ENCODE measurements at places on chromosomes 13 and 19.

DNA sequence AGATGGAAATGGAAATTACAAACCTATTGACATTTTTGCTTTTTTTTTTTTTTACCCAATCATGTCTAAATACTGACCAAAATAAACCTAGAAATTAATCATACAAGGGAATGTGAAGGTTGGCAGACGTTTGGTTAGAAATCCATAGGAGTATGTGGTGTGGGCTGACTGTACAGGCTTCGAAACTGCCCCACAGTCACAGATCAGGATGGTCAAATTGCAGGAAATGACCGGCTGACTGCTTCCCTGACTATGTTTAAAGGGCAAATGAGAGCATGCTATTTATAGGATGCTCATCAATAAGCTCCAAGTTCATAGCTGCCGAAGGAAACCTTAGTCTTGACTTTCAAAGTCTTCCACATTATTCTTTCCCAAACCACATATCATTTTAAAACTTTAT lies 118.4 kb downstream of the COG6 start:
- no peak for DNase-seq

DNA sequence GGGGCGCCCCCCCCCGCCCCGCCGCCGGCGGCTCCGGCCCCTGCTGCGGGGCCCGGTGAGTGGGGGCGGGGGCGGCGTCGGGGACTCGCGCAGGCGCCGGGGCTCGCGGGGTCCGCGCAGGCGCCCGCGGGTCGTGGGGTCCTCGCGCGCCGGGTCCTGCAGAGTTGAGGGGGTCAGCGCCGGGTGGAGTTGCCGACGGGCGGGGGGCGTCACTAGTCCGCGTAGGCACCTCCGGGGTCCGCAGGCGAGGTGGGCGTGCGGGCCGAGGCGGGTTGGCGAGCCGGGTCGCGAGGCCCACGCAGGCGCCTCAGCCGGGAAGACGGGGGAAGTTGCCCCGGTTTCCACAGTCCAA lies 365 bp downstream of the PPP6R1 start:
- no peak for DNase-seq

DNA sequence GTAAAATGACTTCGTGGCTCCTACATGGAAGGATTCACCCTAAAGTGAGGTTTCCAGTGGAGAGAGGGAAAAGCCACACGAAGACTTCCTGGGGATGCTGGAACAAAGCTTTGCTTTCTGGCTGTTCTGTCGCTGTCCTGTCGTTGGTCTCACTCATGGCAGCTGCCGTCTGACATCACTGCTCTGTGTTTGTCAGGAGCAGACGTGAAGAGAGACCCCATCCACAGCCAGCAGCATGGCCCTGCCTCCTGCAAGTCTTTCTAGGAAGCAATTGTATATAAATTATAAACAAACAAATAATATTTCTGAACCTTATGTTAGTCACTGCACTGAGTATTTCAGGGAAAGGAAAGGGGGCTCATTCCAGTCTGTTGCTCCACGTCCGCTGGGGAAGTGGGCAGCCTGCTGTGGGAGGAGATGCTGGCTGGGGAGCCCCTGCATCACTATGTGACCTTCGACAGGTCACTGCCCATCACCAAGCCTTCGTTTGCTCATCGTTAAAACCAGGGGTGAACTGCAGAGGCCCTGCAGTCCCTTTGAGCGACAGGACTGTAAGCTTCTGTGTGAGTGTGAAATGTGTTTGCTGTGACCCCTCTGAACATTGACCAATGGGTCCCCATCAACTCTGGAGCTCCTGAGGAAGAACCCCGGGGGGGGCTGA lies 151.0 kb downstream of the DCT start:
- peak; percentile 58 for DNase-seq

DNA sequence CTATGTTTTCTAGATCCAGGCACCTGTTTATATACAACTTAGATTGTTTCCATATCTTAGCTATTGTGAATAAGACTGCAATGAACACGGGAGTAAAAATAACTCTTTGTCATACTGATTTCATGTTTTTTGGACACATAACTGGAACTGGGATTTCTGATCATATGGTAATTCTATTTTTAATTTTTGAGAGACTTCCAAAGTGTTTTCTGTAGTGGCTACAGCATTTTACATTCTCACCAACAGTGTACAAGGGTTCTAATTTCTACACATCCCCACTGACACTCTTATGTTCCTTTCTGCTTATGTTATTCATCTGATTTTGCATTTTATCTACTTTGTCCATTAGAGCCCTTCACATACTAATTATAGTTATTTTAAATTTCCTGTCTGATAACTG lies 1152.9 kb downstream of the SLITRK1 start:
- DNase-seq: no peak

- DNase-seq: no peak
These were observed 46.4 kb downstream of the COL4A2 start for GRCh38 chr13:110353339-110353977.
